ENCODE measurements at places on chromosomes 12 and 14.
A peak's percentile ranks its signal among the peaks of the same experiment; 100 is the strongest.

- no peak for DNase-seq
These were observed 577.5 kb downstream of the ALG10 start for GRCh38 chr12:34599530-34600513.

DNA sequence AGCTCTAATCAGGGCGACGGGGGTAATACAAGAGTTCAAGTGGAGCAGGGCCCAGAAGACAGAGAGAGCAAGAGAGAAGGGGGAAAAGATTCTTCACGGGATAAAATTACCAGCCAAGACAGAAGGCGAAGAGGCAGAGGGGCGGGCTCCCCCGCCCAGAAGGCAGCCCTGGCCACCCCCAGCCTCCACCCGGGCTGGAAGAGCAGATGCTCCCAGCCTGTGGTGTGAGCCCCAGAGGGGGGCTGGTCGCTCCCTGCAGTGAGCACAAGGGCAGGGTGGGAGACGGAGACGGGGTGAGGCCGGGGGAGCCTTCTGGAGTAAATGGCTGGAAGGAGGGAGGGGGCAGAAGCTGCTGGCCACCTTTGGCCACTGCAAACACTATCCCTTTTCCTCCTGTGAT lies 1035.6 kb downstream of the VRK1 start:
- DNase-seq = no peak

DNA sequence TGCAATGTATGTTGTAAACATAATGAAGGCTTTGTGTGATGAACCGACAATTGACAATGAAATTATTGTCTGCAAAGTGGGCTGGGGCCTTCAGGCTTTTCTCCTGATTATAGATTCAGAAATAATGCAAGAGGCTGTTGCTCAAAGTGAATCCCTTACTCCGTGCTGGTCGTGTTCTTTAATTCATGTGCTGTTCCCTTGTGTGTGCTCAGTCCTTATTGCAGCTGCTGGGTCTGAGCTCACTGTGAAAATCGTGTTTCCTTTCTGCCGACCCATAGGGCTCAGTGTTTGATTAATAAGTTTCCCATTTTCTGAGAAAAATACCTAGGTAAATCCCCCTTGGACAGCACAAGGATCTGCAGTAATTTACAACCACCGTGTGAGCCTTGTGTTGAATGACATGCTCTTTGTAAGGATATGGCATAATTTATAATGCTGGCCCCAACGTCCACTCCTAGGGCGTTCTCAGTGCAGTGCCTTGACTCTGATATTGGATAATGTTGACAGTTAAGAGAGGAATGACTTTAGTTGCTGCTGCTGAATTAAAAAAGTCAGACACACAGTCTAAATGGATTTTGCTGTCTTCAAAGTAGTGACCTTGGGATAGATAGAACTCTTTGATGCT lies 81.6 kb downstream of the RGS6 start:
- DNase-seq = peak; percentile 62

GRCh38 chr12:97595426-97595831 lies 132.8 kb downstream of the RMST start:
- DNase-seq = no peak
